ENCODE measurements at places on chromosomes 7 and 10.

GRCh38 chr7:100088095-100088620 lies 611 bp upstream of the COPS6 start:
- DNase-seq = no peak

GRCh38 chr7:20146451-20146850 lies 70.7 kb downstream of the MACC1 start:
- DNase-seq = no peak

DNA sequence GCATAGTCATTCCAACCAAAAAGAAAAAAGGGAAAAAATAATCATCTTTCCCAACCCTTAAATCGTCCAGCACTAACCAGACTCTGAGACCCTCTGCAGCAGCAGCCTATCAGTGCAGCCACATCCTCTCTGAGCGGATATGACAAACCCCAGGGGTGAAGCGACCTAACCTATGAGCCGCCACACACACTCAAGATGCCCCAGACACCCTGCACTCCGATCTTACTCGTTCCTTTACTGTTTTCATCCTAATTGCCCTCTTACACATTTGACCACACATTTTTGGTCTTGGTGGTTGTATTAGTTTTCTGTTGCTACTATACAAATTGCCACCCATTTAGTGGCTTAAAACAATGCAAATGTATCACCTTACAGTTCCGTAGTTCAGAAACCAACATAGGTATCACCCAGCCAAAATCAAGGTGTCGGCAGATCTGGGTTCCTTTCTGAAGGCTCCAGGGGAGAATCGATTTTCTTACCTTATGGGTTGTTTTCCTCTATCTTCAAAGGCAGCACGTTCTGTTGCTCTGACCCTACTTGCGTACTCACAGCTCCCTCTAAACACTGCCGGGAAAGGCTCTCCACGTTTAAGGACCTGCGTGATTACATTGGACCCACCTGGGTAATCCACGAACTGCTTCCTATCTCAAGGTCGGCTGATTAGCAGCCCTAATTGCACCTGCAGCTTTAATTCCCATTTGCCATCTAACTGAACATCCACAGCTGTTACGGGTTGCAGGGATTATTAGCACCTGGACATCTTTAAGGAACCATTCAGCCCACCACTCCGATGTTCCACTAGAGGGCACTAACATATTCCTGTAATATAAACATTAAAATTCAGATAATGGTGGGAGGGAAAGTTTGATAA lies 37.3 kb upstream of the PRSS1 start:
- no peak for DNase-seq

DNA sequence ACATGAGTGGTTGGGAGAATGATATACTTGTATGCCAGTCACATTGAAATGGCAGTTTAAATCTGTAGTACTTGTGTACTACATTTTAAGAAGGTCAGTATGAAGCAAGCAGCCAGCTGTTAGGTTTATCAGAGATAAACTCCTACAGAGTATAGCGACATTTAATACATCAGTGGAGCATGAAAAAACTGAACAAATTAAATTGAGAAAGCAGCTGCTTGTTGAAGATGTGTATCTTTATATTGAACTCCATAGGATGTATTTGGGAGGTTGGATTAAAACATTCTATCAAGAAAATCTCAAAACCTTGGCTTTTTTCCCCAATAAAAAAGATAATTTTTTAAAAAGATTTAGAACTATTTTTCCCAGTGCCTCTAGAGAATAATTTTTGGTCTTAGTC lies 47.8 kb downstream of the PHF14 start:
- DNase-seq = no peak

- peak; percentile 6 for DNase-seq
These were observed 9.9 kb downstream of the FAM204A start for GRCh38 chr10:118332236-118332635.

DNA sequence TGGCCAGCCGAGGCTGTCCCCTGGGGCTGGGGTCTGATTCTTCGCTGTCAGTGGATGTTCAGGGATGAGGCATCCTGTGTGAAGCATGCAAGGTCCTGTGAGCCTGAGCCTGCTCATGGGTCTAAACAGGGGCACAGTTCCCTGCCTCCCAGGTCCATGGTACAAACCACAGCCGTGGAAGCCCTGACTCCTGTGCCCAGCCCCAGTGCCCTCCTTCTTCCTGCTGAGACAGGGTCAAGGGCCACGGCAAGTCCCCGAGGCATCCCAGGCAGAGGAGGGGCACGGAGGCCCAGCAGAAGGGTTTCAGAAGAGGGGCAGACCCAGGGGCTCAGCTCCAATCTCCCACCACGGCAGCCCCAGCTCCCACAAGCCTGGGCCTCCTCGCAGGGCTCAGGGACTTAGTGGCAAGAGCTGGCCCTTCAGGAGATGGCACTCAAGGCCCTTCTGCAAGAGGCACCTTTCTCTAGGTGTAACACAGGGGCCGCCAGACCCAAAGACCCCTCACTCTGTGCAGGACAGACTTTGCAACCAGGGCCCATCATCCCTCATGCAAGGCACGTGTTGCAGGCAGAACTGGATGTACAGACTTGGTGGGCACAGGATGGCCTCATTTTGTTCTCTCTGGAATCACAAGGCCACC lies 248.8 kb downstream of the TCERG1L start:
- no peak for DNase-seq

GRCh38 chr7:43954524-43955228 lies 28.4 kb downstream of the UBE2D4 start:
- DNase-seq = no peak

DNA sequence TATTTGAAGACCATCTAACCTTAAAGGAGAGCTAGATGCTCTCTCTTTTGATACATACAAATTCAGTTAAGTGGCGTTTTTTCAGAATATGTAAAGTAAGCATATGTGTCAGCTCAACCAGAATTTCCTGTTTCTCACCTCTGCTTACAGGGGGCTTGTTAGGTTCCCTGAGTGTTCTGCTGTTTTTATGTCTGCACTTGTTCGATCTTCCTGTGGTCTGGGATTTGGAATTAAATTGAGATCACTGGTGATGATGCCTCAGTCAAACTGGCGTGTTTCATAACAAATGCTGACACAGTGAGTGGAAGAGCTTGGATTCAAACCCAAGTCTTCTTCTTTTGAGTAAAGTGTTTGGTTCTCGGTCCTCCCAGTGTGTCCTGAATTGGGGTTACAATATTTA lies 348.3 kb upstream of the AKR1E2 start:
- DNase-seq = no peak

- peak; percentile 45 for DNase-seq
These were observed 492.9 kb upstream of the FOXK1 start for GRCh38 chr7:4189131-4189570.

GRCh38 chr7:114631249-114631822 lies 216.7 kb downstream of the FOXP2 start:
- no peak for DNase-seq

DNA sequence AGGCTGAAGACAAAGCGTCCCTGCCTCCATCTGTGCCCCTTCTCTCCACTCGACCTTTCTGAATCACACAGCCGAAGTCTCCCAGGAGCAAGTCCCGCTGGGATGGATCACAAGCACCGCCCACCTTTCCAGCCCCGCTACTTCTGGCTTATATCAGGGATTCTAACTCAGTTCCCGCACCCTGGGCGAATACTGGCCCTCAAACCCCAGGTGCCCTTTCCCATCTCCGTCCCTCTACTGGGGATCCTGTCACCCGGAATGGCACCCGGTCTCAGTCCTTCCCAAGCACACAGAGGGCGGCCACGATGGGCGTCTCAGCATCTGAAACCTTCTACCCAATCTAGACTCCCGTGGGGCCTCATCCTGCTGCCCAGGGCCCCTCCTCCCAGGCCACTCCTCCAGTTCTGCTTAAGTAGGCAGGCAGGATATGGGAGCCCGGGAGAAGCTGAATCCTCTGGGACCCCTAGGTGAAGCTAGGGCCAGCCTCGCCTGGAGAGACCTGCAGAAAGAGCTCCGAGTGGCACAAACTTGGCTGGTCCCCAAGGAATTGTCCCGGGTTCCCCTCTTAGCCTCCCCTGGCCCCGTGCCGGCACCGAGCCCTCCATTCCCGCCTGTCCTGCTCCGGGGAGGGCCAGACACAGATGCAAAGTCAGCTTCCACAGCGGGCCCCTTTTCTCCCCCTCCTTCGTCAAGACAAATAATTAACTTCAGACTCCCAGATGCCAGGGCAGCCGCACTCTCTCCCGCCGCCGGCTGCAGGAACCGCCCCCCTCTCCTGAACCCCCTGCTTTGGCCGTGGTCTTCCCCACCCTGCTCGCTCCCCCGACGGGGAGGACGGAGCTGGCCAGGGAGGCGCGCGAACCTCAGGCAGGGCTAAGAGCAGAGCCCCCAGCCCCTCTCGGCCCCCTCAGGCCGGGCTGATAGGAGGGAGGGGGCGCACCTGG lies 612 bp downstream of the KCP start:
- DNase-seq = no peak

DNA sequence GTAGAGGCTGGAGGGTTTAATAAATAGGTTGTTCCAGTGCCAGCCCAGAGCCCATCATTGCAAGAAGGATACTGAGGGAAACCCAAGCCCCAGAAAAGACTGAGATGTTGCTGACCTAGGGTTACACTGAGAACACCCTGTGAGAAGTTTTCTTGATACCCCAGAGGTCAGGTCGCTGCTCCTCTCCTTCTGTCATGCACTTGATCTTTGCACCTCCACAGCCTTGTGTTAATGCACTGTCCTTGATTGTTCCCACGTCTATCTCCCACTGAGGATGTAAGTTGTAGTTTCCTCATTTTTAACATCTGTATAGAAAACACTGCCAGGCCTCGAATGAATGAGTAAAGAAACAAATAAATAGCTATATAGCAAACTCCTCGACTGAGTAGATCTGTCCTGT lies 195.3 kb upstream of the AHR start:
- no peak for DNase-seq

DNA sequence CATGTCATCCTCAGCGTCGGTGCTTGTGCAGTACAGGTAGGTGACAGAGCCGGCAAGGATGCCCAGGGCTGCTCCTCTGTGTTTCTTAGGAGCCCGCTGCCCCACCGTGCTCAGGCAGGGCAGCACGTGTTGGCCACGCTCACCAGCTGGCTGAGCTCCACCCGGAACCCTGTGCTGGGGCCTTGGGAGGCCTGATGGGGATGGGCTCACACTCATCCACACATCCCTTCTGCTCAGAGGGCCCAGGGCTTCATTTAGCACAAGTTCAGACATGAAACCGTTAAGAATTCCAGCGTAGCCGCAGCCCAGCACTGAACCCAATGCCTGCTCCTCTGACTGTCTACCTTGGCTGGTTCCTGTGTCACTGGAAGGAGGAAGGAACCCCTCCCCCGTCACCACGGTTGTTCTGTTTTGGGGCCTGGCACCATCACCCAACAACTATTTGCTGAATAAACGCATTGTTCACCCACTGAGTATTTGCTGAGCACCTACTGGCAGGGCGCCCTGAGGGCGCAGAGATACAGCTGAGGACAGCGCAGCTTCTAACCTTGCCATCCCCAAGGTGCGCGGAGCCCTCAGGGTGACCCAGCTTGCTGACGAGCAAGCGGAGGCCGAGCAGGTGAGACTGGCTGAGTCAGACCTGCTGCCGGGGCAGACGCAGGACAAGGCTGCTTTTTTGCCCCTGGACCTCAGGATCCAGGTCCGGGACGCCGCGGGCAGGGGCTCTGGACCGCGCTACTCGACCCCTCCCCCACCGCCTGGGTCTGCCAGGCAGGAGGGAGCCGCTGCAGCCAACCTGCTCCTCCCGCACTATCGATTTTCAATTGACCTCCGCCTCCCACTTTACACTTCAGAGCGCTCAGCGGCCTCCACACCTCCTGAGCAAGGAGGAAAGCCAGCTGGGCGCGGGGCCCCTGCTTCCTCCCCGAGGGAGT lies 50.6 kb upstream of the RET start:
- no peak for DNase-seq

- DNase-seq = no peak
These were observed 156.2 kb downstream of the COBL start for GRCh38 chr7:51160411-51160810.

- DNase-seq = no peak
These were observed 760 bp upstream of the PRAP1 start for GRCh38 chr10:133346413-133346812.

- no peak for DNase-seq
These were observed 106.4 kb downstream of the CAMK1D start for GRCh38 chr10:12455766-12456165.

- peak; percentile 48 for DNase-seq
These were observed 176.6 kb downstream of the PARD3 start for GRCh38 chr10:34638406-34639054.

- peak; percentile 26 for DNase-seq
These were observed 43.7 kb upstream of the NXPH1 start for GRCh38 chr7:8389593-8390261.

DNA sequence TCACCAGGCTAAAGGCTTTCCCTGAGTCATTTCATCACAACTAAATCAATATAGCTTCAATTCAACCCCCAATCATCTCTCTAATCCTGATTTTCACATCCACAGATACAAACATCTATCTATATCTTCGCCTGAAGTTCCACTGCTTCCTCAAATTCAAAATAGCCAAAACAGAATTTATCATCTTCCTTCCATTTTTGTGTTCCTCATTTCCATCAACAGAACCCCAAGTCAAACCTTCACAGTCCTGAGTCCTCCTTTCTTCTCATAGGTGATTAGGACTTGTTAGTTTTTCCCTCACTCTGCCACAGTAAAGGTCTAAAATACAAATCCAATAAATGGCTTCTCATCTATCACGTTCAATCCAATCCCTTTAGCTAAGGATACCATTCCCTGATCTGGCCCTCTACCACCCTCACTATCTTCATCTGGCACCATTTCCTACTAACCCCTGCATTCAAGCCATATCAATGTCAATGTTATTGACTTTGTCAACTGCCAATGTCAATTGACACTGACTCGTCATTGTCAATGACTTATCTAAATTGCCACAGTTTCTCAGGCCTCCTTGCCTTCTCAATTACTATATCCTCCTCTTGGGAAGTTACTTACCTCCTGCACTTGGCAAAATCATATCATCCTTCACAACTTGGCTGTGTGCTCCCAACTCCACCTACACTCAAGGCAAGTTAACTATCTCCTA lies 2.6 kb downstream of the HYCC1 start:
- DNase-seq = no peak

DNA sequence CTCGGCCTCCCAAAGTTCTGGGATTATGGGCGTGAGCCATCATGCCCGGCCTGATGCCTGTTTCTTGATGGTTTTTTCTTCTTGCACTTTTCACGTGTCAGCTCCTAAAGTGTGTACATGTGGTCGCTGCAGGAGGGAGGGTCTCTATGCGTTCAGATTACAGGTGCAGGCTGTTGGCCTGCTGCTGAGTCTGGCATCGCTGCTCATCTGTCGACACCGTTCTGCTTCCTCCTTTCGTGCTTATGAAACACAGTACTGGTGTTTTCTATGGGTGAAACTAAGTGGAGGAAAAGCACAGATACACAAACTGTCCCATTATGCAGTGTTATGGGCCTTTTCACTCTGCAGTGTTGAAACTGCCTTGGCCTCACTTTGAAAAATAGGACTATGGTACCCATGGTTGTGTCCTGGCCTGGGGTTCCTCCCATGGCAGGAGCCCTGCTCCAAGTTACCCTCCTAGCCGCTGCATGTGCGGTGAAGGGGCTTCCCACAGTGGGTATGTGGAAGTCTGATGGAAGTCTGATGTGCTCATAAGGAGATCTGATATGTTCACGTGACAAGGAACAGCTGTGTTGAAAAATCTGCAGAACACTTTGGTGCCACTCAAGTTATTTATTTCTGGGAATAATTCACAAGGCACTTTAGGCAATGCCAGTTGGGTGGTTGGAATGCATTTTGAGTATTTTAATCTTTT lies 23.5 kb downstream of the OGDH start:
- no peak for DNase-seq
